Cerebellar cortex (tissue), 1 donor: ENCODE measurements at places on chromosomes 5 and 9.
A peak's percentile ranks its signal among the peaks of the same experiment; 100 is the strongest.

GRCh38 chr5:84285641-84286637 lies 98.7 kb downstream of the EDIL3 start:
- no peak for DNase-seq

GRCh38 chr9:127899128-127899943 lies at the start of gene ST6GALNAC6:
ST6GALNAC6 (minus strand) TSS chr9:127899603; CDS start chr9:127897981, 1,622 bp downstream.
- DNase-seq: peak; percentile 63

DNA sequence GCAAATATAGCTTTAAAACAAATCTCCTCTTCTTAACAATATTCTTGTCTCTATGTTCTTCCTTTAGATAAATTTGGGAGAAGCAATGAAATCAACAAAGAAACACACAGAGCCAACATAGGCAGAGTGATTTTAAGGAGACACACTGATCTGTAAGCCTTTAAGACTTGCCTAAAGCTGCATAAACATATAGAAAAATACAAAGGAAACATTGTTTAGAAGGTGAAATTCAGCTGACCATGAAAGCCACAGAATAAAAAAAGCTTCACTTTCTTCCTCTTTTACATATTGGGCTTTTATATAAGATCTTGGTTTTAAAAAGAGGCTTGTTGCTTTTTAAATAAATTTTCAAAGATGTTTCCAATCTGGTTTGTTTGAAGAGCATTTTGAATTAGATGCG lies 1277.5 kb downstream of the EFNA5 start:
- no peak for DNase-seq

GRCh38 chr5:94544031-94544650 lies 74.3 kb downstream of the KIAA0825 start:
- DNase-seq: no peak

DNA sequence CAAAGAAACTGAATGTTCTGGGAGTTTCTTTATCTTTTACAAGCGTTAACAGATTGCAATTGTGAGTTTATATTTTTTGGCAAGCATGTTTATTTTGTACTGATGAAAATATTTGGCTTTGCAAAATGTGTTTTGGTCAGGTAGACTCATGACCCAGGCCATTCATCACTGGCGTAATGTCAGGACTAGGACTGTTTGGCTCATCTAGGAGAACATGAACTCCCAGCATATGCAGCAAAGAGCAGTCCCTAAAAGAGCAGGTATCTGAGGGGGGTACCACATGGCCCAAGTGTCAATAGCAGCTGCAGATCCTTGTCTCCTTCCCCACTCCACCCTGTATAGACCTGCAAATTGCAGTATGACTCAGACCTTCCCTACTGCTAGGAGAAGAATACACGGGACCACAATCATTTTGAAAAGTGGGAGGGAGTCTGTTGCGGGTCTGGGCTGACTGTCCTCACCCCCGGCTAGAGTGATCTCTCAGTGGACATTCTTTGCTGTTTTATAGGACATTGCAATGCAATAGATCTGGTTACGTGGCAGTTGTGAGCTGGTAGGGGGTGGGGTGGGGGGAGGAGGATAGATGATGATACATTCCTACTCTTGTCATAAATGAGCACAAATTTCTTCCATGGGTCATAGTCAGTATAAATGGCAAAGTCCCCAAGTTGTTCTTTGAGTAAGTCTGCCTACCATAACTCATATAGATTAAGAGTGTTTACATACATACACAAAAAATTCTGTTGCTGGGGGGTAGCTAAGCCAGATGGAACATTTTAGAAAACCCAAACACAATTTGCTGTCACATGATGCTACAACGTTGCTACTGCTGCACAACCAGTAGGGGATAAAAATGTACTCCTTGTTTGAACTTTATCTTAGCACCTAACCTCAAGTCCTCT lies 20.8 kb upstream of the SNCAIP start:
- no peak for DNase-seq

DNA sequence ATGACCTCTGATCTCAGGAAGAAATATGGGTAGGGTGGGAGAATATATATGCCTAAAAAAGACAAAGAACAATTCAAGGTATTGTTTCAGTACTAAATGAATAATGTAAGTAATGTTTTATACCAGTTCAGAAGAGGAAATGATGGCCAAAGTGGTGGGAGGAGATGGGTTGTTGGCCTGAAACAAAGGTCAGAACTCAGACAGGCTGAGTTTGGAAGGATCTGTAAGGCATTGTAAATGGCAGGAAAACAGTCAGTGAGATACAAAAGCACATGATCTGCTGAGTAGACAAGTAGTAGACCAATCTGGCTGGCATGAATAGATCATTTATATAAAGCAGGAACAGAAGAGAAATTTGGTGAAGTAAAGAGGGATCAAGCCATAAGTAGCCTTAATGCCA lies 175.8 kb upstream of the PLCXD3 start:
- DNase-seq: no peak

DNA sequence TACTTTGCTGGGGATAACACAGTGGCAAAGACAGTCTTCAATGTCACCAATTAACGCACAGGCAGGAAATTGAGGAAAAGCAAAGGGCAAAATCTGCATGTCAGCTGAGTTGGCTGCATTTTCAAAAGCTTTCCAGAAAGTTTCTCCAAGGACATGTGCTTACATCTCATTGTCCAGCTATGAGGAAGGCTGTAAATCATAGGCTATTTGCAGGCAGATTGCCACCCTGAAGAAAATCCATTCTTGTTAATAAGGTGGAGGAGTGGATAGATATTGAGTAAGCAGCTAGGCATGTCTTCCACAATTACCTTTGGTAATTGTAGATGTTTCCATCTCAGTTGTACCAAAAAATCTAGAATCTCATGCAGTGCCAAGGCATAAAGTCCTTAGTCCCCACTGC lies 278.0 kb upstream of the NUDT12 start:
- peak; percentile 39 for DNase-seq

GRCh38 chr9:92122800-92123199 lies 7.6 kb upstream of the SPTLC1 start:
- no peak for DNase-seq

DNA sequence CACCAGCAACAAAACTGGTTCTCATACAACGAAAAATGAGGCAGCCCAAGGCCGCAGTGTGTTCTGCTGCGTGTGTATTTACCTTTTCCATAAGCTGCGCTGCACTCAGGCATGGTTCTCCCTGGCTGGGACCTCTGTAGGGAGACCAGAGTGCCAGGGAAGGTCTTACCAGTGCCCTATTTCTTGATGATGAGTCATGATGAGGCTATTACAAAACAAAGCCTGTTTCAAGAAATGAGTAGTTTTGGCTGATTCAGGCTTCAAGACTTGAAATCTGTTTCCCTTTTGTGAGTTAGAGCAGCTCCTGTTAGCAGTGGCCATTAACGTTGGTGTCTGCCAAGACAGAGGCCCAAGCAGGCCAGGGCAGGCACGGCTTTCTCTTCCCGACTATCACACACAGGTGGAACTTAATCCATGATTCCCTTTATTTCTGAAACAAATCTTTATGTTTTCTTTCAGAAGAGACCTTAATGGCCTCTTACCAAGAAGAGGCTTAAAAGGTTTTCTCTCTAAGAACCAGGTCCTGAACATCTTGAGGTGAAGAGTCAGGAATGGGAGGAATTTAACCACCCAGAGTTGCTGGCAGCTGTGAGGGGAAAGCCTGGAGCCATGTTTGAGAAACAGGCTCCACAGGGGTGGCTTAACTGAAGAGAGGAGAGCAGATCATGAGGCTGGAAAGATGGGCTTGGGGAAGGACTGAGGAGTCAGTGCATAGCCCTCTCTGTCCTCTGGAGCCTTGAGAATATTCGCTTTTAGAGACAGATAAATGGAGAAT lies 41.4 kb upstream of the TIFAB start:
- no peak for DNase-seq

GRCh38 chr9:121529237-121529987 lies 29.8 kb upstream of the GGTA1 start:
- DNase-seq: no peak

GRCh38 chr5:168974082-168974481 lies 326.9 kb downstream of the SLIT3 start:
- no peak for DNase-seq

- DNase-seq: no peak
Observed at GRCh38 chr5:157665467-157666070, 5.8 kb upstream of the C5orf52 start.

DNA sequence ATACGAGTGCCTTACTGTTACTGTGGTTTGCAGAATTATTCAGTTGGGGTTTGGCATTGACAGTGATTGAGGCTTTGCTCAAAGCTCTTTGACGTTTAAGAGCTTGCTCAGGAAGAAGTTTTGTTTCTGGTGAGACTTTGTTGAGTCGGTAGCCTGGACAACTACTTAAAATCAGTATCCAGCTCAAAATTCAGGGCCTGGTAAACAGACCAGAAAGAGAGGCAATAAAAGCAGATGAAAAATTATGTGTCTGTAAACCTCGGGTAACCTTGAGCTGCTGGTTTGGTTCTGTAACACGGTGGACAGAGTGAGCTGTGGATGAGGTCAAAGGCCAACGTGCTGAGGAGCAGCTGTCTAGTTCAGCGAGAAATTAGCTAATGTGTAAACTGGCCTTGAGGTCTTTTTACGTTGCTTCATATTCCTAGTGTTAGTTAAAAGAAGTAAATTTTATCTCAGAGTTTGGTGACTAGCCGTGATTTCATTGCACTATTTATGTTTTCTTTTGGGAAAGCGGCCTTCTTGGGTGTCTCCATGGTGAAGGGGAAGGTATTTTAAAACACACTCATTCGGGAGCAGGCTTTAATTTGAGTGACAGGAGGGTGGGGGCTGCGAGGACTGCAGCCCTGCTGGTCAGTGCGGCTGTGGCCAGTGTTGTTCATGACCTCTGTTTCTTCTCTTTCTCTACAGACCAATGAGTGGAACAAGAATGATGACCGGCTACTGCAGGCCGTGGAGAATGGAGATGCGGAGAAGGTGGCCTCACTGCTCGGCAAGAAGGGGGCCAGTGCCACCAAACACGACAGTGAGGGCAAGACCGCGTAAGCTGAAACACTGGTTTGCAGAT lies 82.0 kb upstream of the TTC23L start:
- no peak for DNase-seq

DNA sequence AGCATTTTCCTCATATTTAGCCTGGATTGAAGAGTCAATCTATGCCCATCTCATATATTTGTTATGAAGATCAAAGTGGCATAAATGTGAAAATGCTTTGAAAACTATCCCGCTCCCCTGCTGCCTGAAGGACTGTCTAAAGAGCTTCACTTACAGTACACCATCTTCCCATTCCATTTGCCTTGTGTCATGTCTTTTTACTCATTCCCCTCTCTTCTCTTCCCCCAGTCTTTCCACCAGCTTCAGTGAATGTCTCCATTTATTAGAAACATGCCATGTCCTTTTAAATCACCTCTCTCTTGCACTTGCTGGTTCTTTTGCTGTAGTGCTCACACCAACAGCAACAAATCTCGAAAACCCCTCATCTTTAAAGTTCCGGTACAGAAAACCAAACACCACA lies 192.7 kb upstream of the SGCD start:
- DNase-seq: no peak

DNA sequence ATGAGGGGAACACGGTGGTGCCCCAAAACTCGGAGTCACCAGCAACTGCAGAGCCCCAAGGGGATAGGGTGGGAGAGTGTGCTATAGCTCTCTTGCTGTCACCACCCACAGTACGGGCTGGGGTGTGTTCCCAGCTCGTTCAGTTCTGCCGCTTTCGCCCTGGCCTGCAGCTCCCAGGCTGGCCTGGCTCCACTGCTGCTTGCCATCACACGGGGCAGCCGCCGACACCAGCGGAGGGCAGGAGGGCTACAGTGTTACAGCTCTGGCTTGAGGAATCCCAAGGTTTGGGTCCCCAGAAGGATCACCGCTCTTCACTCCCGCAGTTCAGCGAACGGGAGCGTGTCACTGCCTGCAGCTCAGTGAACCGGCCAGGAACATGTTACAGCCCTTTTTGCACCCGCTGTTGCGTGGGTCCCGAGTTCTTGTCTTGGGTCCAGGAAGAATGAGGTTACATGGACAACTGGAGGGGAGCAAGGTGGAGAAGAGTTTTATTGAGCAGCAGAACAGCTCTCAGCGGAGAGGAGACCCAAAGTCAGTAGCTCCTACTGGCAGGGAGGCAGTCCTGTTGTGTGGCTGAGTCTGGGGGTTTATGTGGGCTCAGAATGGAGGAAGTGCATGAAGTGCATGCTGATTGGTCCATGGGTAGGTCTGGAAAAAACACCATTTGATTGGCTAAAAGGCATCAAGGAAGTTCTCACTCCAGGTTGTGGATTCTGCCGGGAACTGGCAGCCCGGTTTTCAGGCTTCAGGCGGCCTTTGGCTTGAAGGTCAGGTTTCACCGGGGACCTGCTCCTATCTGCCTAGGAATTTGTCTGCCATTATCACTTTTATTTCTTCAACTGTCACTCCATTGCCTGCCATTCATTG lies 113.4 kb downstream of the EHMT1 start:
- no peak for DNase-seq

GRCh38 chr5:84260939-84261338 lies 123.7 kb downstream of the EDIL3 start:
- no peak for DNase-seq

GRCh38 chr5:54905942-54906537 lies 79.4 kb downstream of the ESM1 start:
- peak; percentile 34 for DNase-seq

DNA sequence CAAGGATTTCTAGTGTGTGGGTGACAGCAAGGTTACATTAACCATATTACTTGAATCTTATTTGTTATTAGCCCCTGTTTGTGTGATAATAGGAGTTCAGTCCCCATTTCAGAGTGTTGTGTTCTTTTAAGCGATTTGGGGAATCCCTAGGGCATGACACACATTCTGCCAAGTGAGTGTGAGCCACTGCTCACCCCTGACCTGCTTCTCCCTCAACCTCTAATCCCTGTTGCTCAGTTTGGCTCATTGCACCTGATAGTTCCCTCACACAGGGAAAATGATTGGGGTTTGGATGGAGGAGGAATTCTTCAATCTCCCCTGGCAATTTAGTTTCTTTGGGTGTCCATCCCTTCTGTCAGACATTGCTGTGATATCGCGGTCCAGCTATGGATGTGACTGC lies 149.2 kb downstream of the DMRTA1 start:
- no peak for DNase-seq

GRCh38 chr5:128384068-128384467 lies 154.0 kb downstream of the FBN2 start:
- no peak for DNase-seq

DNA sequence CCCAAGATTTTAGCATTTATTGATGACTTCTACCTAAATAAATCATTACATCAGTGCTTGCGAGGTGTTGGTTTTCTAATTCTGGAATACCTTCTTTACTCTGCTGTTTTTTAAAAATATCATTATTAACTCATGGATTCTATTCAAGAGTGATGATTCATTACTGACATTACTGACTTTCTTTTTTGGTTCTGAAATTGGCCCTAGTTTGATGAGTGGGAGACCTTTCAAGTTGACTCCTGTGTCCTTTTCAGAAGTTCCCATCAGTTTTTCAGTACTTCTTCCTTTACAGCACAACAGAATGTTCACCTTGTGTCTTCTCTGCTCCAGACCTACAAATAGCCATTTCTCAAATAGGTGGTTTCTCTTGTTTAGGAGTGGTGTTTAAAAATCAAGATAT lies 114.1 kb downstream of the PCSK5 start:
- DNase-seq: no peak
